Stimulated activated CD8-positive, alpha-beta memory T cell treated with anti-CD3 and anti-CD28 coated beads, Interleukin-7, amount 100 ng/mL, for 4 hours (primary cell): ENCODE measurements at places on chromosomes 12 and 14.

- DNase-seq, result no peak
These were observed 34.0 kb upstream of the NFYB start for GRCh38 chr12:104171785-104172569.

DNA sequence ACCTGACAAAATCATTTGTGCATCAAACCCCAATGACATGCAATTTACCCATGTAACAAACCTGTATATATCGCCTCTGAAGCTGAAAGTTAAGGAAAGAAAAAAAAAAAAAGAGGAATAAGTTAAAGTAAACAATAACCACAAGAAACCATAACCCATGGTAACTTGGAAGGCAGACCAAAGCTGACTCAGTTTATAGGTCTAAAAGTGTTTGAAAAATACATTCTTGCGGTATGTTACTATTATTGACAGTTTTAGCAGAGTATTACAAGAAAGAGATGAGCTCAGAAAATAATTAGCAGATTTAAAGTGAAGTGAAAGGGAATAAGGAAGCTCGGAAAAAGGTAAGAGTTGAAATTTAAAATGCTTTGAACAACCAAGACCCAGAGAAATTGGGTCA is 34.4 kb upstream of the MGAT4C start:
- no peak for DNase-seq

GRCh38 chr12:65892841-65893251 is 68.6 kb downstream of the HMGA2 start:
- DNase-seq, result no peak

DNA sequence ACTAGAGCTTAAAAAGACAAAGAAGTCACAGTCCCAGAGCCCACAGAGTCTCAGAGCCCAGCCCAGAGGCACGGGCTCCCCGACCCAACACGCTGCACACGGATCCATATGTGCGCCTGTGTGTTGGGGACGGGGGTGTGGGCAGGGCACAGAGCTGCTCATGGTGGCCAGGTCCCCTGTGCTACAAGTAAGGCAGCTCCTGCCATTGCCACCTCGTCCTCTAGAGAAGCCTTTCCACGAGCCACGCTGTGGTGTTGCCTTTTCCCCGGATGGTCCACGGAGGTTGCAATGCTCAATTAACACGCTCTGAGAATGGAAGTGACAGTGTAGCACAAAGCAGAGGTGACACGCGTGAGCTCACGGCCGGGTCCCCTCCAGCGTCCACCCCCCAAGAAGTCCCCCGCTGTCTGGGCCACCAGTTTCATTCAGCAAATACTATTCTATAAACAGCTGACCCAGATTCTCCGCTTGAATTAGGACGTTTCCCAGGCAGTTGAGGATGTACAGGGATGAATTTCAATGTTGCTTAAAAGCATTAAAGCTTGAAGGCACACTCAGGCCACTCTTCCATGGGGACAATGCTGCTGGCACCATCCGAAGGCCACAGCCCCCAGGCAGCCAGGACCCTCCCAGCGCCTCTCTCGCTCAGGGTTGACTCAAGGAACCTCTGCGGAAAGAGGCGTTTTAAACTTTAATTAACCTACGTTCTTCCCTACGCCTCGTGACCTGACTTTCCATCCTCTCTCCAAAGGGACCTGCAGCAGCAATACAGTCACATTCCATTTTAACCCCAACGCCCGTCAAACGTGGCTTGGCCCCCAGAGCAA is 22.7 kb upstream of the EIF5 start:
- DNase-seq, result no peak

GRCh38 chr12:130041983-130042812 is 120.1 kb upstream of the FZD10 start:
- no peak for DNase-seq

GRCh38 chr14:37673439-37673838 is 78.0 kb downstream of the TTC6 start:
- DNase-seq, result no peak

GRCh38 chr14:104169005-104169698 is 30.8 kb downstream of the KIF26A start:
- no peak for DNase-seq

DNA sequence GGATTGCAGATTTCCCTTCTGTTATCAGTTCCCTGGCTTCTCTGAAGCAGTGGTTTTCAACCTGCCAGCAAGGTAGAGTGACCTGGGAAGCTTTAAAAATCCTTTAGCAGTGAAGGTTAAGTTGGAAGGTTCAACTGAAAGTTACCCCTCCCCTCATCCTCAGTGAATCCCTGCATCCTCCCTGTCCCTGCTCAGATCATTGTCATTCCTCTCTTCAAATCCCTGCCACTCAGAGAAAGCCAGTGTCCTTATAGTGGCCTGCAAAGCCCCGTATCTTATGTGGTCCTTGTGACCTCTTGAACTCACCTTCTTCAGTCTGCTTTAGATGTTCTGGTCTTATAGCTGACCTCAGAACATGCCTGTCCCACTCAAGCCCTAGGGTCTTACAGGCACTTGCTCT is 53.6 kb downstream of the PPM1A start:
- no peak for DNase-seq

- DNase-seq, result no peak
These were observed 1001.0 kb downstream of the VRK1 start for GRCh38 chr14:97798176-97798575.

DNA sequence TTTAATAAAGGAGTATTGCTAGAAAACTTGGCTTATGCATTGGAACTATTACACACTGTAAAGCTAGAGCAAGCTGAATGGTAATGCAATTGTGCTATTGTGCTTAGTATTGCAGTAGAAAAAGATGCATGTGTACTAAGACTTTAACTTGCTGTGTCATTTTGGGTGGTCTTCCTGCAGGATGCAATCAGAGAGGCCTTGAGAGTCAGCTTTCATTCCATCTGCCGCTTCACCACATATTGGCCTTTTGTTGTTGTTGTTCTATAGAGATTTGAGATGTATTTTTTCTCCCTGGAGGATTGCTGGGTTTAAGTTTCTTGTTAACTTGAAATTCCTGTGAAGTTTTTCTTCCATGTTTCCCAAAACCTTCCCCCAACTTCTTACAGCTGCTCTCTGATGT is 449.7 kb downstream of the TMTC2 start:
- no peak for DNase-seq

DNA sequence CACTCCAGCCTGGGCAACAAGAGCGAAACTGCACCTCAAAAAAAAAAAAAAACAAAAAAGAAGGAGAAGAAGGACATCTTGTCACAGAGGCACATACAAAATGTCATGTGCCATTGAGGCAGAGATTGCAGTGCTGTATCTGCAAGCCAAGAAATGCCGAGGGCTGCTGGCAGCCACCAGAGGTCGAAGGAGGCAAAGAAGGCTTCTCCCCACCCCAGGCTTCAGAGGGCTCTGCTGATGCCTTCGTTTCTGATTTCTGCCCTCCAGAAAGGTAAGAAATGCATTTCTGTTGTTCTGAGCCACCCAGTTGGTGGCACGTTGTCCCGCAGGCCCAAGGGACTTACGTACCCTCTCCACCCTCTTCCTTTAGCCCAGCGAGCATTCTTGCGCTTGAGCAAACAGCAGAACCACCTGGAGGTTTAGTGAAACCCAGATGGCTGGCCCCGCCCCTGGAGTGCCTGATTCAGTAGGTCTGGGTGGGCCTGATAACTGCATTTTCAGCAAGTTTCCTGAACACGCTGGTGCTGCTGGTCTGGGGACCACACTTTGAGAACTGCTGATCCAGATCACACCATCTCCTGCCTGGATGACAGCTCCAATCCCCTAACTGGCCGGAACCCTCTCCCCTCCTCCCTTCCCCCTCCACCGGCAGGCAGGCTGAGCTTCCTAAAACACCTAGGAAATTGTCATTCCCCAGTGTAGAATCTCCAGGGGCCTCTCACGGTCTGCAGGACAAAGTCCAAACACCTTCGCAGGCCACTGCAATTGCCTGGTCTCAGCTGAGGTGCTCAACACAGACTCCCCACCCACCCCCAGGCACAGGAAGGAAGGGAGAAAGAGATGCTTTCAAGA is 21.1 kb upstream of the SCARB1 start:
- DNase-seq, result no peak

GRCh38 chr14:104202259-104203070 is 64.1 kb downstream of the KIF26A start:
- no peak for DNase-seq

GRCh38 chr12:131468206-131468605 is 242.7 kb upstream of the SFSWAP start:
- DNase-seq, result no peak

DNA sequence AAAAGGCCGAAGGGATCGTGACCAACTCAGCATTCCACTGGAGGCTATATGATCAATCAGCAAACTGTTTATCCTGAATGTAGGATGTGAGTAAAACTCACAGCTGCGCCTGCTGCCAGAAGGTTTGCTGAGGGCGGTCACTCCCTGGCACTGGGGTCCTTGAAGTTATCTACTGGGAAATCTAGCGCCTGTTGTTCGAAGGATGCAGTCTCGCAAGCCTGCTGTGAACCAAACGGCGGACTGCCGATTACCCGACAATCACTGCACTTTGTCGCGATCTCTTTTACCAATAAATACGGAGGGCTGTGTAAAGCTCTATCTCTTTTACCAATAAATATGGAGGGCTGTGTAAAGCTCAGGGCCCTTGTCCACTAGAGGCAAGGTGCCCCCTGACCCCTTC is 12.9 kb downstream of the DDX51 start:
- DNase-seq, result no peak

GRCh38 chr12:38904537-38905479 is 583 bp downstream of the CPNE8 start:
- DNase-seq, result peak; percentile 3

GRCh38 chr12:52316701-52317100 is 4.5 kb downstream of the KRT83 start:
- no peak for DNase-seq

DNA sequence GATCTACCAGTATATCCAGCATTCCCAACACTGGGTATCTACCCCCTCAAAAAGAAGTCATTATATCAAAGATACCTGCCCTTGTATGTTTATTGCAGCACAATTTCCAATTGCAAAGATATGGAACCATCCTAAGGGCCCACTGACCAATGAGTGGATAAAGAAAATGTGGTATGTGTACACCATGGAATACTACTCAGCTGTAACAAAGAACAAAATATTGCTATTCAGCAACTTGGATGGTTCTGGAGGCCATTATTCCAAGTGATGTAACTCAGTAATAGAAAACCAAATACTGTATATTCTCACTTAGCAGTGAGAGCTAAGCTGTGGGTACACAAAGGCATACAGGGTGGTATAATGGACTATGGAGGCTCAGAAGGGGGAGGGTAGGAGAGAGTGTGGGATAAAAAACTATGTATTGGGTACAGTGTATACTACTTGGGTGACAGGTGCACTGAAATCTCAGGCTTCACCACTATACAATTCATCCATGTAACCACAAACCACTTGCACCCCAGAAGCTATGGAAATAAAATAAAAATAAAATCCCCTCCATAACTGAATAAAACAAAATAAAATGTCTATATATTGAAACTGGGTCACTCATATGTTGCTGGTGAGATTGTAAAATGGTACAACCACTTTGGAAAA is 34.7 kb upstream of the STK38L start:
- DNase-seq, result no peak

GRCh38 chr14:93587330-93587729 is 156.6 kb downstream of the UNC79 start:
- DNase-seq, result no peak
